NCI-H524 treated with DMSO at 0.1 percent for 48 hours (cell line): ENCODE measurements at places on chromosomes 12 and 14.

GRCh38 chr12:17139931-17140330, 534.0 kb upstream of the LMO3 start:
- DNase-seq: no peak

- no peak for DNase-seq
Measured at GRCh38 chr14:105507247-105507646, 16.2 kb downstream of the TEDC1 start.

GRCh38 chr12:78343657-78344056, 513.0 kb downstream of the NAV3 start:
- DNase-seq: no peak

- DNase-seq: peak; percentile 24
Measured at GRCh38 chr12:111440152-111440551, 34.4 kb downstream of the SH2B3 start.

DNA sequence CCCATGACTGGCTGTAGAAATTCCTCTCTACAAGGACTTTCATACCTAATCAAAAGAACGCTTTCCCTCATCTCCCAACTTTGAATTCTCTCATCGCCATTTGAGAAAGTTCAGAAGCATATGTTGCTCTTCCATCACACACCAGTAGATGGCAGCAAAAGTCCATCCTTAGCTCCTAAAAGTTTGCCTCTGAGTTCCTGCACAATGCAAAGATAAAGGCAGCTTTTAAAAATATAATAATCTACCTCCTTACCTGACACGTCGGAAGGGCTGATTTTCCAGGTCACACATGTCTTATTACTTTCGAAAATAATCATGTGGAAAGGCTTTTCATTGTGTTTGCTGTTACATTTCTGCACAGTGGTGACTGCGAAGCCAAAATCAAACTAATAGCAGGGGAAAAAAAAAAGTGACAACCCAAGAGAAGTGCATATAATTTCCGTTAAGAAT, 456.7 kb upstream of the SEL1L start:
- no peak for DNase-seq

DNA sequence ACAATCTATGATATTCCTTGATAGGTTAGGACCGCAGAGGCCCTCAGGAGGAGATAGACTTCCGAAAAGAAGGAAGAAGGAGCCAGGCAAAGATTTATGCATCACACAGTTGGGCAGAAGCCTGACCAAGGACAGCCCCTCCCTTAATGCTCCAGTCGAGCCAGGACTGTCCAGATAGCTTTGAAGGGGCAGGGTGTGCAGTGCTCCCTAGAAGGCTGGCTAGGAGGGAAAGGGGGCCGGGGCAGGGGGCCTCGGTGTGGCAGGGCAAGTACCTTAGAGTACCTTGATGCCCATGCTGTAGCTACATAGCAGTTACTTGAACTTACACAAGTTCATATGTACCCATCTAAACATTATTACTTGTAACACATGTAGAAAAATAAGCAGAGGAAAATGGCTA, 94.7 kb upstream of the NOS1 start:
- no peak for DNase-seq

DNA sequence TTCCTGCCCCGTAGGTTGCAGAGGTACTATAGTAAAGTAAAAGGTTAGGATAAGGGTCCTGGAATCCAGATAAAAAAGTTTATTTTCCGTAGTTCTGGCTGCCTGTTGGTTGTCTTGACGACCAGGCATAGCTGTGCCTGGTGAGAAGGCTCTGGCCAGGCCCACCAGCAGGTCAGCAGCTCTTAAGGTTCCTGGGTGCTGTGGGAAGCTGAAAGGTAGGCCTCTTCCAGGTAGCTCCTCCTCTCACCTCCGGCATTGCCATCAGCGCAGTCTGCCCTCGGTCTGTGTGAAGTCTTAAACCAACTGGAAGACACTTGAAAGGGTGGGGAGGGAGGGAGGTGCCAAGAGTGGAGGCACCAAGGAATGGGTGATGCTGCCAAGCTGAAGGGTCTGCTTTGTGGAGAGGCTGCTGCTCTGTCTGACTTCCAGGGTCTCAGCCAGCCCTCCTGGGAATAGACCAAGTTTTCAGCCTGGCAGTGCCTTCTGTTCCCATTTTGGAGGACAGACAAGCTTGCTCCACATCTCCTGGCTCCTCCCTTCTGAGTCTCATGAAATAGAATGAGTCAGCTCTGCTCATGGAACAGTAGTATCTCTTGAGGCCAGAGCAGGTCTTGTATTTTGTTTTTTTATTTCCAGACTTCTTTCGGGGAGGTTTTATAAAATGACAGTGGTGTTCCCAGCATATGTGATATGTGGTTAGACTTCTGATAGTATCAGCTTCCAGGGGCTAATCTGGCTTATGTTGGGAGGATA, 5.2 kb upstream of the ACADS start:
- DNase-seq: no peak

DNA sequence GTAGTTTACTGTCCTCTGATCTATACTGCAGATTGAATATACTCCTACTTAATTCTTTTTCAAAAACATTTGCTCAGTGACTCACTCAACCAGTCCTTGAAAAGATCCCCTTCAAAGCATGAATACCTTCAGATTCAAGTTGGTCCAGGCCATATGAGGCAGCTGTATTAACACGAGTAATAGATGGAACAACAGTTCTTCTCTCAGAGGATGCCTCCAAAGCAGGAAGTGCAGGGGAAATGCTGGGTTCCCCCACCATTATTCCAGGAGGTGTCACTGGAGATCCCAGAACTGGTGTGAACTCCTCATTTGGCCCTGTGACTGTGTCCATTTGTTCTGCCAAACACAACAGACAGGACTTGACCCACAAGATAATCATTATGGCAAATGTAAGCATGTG, 20.6 kb downstream of the ARMH4 start:
- DNase-seq: no peak

GRCh38 chr12:83110424-83110823, 423.7 kb downstream of the TMTC2 start:
- DNase-seq: no peak

GRCh38 chr12:10097521-10097920, 1.3 kb downstream of the CLEC1A start:
- no peak for DNase-seq
